ENCODE measurements at places on chromosomes 5 and 9.

DNA sequence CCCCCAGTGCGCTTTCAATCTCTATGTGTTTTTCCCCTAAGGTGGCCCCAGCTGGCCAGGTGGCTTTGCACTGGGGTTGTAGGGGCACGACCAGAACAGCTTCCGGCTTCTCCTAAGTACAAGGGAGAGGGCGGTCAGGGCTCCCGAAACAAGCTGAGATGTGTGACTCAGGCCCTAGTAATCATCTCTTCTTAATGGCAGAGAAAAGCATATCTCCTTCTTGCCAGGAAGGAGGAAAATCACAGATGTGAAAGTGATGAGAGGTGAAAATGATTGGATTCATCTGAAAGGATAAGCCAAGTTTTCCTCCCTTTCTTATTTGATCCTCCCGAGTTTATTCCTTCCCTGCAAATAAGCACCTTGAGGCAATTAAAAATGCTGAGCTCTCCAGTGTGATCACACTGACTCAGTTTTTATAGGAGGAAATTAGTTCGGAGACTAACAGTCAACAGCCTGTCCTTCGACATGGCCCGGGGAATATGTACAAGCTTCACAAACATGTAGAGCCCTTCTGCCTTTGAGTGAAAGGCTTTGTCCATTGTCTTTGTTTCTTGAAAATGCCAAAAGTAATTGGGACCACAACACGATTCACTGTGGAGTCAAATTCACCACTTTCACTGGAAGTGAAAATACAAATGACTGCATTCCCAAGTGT lies 514.8 kb downstream of the PSAT1 start:
- DNase-seq = no peak

DNA sequence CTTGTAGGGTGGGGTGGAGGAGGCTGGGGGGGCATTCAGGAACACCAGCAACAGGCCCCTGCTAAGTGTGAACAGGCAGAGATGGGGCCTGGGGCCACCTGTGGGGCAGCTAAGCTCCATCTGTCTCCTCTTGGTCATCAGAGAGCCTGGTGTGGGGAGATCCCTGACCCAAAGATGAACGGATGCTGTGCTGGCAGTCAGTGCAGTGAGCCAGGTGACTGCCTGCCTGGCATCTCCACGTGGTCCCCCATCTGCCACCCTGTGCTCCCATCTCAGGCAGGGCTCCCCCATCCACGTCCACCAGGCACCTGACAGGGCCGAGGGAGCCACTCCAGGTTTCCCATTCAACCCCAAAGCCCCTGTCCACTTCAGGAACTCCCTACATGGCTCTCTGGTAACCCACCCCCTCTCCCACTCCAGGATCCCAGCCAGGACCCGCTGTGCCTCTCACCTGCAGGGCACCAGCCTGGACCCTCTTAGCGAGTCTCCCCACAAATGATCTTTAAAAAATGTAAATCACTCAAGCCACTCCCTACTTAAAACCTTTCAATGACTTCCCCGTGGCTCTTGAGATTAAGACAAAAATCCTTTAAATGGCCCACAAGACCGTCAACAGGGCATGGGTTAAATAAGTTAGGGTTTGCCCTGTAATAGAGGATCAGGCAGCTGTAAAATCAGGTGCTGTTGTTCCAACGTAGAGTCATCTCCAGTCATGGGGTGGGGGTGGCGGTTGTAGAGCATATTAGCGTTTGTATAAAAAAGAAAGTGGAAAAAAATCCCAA lies 60.8 kb downstream of the LMX1B start:
- no peak for DNase-seq

- DNase-seq = no peak
Measured at GRCh38 chr5:151092762-151093161, 11.9 kb upstream of the TNIP1 start.

DNA sequence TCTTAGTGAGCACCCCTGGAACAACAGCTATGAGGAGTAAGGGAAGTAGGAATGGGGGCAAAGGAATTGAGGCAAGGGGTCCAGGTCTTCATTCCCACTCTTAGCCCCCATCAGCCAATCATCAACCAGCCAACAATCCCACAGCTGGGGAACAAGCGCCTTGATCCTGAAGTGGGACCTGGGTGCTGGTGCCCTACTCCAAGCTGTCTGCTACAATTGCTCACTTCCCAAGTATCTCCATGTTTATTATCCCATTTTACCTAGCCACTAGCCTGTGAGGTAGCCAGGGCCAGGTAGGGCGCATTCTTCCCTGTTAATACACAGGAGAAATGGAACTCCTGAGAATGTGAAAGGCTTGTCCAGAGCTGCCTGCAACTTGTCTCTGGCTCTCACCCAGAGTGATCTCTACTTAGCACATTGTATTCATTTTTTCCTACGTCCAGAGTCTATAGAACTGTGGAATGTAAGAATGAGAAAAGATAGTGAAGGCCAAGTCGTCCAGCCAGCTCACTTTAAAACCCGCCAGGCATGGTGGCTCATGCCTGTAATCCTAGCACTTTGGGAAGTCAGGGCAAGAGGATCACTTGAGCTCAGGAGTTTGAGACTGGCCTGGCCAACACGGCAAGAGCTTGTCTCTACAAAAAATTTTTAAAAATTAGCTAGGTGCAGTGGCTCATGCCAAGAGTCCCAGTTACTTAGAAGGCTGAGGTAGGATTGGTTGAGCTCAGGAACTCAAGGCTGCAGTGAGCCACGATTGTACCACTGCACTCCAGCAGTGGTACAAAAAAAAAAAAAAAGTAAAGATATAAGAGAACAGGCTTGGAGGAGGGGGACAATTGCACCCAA lies 6.2 kb upstream of the DNAJC18 start:
- no peak for DNase-seq

DNA sequence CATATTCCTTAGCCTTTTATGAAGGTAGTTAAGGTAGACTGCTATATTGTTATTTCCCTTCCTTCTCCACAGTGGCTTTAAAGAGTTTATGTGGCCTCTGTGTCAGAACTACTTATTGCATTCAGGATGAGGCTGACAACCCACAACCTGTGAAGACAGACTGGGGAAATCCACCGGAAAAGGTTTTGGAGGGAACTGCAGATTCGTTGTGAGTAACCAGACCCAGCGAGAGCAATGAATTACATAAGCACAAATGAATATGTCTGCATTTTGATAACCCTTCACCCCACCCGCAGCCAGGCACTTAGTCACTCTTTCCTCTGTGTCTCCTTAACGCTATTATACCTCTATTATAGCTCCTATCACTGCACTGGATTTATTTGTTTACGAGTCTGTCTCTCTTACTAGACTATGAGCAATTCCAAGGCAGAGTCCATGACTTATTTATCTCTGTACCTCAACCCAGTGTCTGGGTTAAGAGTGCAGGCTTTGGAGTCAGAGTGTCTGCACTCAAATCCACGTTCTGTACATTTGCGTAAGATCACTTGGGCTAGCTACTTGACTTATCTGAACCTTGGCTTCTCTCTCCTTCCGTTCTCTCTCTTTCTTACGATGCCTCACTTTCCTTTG lies 19.2 kb downstream of the KCTD16 start:
- DNase-seq = peak; percentile 92

DNA sequence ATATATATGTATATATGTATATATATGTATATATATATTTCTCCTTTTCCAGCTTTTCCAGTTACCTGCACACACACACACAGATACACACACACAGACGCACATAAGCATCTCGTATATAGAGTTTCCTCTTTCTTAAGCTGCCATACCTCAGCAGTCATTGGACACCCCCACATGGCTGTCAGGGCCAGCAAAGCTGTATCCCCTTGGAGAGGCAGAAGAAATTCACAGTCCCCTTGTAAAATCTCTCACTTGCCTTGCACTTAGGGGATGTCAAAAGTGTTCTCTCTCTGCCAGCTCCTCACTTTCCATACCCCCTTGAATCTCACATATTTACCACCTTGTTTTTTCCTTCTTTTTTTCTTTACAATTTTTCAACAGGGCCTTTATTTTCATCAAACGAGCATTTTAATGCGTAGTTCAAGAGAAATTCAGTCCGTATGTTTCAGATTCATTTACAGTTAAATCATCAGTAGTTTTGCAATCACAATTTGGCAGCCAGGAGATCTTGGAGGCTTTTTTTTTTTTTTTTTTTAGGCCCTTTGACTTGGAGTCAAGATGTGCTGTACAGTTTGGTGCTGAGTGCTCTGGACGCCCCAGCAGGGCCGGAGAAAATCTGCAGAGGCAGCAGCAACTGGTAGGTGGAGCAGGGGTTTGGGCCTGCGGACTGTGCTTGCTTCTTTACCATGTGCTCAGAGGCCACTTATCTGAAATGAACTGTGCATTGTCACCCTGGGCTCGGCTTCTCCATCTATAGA lies 244.9 kb upstream of the KLF4 start:
- no peak for DNase-seq

- DNase-seq = no peak
Measured at GRCh38 chr5:180595381-180596114, 4.2 kb upstream of the SCGB3A1 start.

- DNase-seq = no peak
Measured at GRCh38 chr5:174918655-174919054, 194.3 kb downstream of the MSX2 start.

- DNase-seq = peak; percentile 90
Measured at GRCh38 chr9:88388203-88388885, at the start of gene SPIN1. SPIN1 (plus strand) TSS chr9:88388444; CDS start chr9:88426540, 38,096 bp downstream.

- no peak for DNase-seq
Measured at GRCh38 chr9:30697958-30698357, 1686.5 kb upstream of the ACO1 start.

- DNase-seq = no peak
Measured at GRCh38 chr9:124776618-124776953, 347 bp upstream of the OLFML2A start.

GRCh38 chr5:72145348-72145747 lies 38.1 kb downstream of the MAP1B start:
- DNase-seq = no peak

DNA sequence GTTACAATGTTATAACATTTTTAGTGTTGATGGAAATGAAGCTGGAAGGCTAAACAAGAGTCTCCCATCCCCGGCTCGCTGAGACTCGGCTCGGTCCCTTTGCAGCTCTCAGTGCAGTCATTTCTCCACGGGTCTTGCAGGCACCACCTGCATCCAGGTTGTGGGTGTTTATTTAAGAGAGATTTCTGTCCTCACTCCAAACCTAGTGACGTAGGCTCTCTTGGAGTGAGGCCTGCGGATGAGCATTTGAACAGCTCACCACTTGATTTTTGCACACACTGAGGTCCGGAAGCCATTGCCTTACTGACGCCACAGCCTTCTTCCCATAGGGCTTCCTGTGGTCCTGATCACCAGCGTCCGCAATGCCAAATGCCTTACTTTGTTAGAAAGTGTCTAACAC lies 197.7 kb upstream of the OTULINL start:
- DNase-seq = no peak

- peak; percentile 9 for DNase-seq
Measured at GRCh38 chr5:177600508-177601018, 631 bp downstream of the B4GALT7 start.

DNA sequence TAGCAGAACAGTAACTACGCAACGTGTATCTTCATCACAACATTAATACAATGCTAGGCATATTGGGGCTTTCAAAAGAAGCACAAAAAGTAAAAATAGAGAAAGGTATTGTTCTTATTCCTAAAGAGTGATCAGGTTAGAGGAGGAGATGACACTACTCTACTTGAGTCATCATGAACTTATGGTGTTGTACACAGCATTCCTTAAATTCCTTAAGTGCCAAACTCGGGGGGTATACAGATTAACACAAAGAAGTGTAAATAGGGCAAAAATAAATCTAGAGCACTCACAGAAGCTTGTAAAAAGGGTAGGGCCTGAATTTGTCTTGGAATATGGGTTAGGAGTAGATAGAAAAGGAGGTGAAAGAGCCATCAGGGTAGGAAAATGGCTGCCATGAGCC lies 308.0 kb upstream of the DAP start:
- DNase-seq = no peak

- DNase-seq = peak; percentile 88
Measured at GRCh38 chr5:76402886-76403765, at the start of gene IQGAP2. IQGAP2 (plus strand) TSS chr5:76403285; CDS start chr5:76403546, 261 bp downstream.

DNA sequence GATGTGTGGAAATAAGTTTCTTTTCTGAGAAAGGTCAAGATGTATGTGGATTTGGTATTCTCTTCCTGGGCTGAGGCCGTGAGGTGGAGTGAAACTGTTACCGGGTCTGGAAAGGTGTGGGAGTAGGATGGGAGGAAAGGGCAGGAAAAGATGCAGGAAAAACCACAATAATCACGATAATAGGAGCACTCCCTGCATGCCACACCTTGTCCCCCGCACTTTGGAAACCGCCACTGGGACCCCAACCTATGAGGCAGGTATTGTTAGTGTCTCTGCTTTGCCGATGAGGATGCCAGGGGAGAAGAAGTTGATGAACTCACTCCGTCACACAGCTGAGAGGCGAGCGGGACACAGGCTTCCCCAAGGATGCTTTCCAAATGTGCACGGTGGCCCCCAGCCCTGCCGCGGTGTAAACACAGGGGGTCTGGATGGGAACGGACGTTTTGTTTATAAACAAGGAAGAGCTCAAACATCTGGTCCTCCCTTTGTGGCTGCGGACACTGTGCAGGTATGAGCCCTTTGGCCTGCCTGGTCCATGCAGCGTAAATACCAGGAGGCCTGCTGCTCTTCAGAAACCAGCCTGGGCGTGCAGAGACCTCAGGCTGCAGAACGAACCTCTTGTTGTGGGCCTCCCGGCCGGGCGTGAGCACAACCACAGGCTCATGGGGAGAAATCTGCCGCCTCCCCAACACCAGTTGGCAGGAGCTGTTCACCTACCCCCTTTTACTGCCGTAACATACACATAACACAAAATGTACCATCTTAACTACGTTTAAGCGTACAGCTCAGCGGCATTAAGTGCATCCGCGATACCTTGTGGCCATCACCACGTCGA lies 126.7 kb downstream of the COL23A1 start:
- DNase-seq = no peak

DNA sequence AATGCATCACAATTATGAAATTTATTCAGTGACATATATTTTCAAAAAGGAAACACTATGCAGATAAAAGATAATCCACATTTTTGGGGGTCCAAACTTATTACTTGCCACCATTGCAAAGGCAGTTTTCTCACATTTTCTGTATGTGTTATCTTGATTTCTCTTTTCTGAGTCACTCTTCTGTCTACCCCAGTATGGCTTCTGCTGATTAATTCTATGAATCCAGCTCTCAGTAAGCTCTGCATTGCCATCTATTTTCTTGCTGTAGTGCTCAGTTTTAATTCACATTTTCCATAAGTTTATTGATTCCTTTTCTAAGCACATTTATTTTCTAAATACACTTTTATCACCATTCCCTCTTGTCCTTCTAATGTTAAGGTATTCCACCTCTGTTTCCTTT lies 1.7 kb downstream of the IFNA10 start:
- no peak for DNase-seq

DNA sequence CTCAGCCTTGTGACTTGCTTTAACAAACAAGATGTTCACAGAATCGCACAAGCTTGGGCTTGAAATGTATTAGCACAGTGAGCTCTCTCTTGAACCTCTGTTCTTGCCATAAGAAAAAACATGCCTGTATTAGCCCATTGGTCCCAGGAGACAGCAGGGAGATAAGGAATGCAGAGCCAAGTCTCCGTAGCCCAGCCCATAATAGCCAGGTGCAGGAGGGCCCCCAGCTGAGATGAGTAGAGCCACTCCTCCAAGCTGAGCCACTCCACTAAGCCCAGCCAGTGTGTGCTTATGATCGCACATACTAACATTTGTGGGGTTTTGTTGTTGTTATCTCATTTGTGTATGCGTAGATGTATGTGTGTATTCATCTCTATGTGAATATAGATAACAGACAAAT lies 21.6 kb upstream of the SVEP1 start:
- no peak for DNase-seq

- peak; percentile 71 for DNase-seq
Measured at GRCh38 chr5:58462623-58463230, 2.8 kb upstream of the PLK2 start.

GRCh38 chr5:175448276-175448675 lies 4.3 kb upstream of the DRD1 start:
- no peak for DNase-seq

GRCh38 chr9:98838155-98838867 lies 30.8 kb downstream of the GALNT12 start:
- no peak for DNase-seq

All from CD4-positive, alpha-beta T cell treated with Interleukin-12 subunit alpha and Interleukin-12 subunit beta, for 1 hour (primary cell).